ENCODE measurements at places on chromosomes 1 and 21.
A peak's percentile ranks its signal among the peaks of the same experiment; 100 is the strongest.

GRCh38 chr1:40435471-40435870 lies 14.8 kb upstream of the ZFP69B start:
- no peak for DNase-seq

GRCh38 chr1:204177133-204177532 lies 11.0 kb upstream of the REN start:
- peak; percentile 15 for DNase-seq

DNA sequence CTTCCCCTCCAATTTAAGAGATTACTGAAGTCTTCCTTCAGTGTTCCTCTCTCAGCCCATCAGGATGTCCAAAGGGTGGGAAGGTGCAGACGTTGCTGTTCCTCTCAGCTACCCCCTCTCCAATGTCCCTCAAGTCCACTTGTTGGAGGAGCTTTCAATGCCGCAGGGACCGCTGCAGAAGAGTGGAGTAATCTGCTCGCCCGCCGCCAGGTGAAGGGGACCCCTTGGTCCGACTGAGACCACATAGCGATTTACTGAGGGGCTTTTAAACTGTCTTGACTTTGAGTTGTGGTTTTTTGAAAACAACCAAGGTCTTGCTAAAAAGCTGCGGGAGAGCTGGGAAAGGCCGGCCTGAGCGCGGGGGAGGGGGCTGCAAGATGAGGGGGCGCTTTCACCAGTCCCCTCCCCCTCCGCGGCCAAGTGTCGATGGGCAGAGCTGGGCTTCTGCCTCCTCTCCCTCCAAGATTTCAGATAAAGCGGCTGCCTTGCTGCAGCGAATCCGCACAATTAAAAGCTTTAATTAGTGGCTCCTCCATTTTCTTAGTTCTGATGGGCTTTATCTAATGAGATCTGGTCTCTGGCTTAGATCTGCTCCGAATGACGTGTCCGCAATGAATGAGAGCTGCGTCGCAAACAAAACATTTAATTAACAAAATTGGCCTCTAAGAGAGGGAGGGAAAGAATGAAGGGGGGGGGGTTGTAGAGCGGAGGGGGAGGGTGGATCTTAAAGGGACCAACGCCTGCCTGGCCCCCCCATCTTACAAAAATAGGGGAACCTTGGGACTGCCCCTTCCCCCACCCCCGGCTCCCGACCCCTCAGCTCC lies 5.9 kb downstream of the LMO4 start:
- no peak for DNase-seq

GRCh38 chr1:59377350-59377904 lies 80.5 kb downstream of the FGGY start:
- no peak for DNase-seq

GRCh38 chr1:103171041-103171590 lies 62.8 kb upstream of the COL11A1 start:
- DNase-seq = no peak

DNA sequence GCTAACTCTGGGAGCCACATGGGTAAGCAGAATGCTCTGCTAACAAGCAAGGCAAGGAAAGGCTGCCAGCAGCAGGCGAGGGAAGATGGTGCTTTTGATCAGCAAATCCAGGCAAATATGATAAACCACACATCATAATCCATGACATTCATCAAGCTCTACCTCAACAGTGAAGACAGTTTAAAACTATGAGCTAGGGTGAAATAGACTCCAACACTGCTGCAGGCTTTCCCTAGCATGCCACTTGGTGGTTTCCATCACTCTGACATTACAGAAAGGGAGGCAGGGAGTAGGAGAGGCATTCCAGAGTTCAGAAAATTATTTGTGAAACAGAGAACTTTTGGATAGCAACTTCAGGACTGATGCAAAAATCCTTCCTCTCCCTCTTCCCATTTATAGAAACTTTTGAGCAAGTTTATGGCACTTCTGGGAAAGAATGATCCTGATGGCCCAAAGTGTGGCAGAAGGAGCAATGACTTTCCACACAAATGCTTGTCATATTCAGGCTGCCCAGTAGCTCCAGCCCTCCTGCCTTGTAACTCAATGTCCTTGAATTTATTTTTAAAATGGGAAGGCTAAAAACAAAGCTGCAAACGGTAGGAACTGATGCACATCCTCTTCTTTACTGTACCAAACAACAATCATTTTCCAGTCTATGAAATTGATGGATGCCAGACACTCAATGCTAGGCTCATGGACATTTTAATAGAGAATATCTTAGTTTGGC lies 70.8 kb downstream of the SMYD2 start:
- no peak for DNase-seq

GRCh38 chr1:15440357-15440756 lies 2.1 kb downstream of the CTRC start:
- DNase-seq = no peak

DNA sequence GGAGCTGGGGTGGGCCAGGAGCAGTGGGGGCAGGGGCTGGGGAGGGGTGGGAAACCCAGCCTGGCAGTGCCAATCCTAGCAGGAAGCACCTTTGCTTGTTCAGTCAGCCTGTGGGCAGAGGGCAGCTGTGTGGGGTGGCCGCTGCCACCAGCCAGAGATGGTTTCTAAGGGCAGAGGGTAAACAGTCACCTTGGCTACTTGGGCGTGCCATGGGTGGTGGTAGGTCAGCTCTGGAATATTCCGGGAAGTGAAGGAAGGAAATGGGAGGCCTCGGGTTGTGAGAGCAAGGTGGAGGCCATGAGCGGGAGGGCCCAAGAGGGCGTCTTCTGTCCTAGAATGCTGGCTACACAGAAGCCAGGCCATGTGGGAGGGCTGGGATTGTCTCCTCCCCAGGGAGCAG lies 20.7 kb upstream of the WNT4 start:
- DNase-seq = no peak

DNA sequence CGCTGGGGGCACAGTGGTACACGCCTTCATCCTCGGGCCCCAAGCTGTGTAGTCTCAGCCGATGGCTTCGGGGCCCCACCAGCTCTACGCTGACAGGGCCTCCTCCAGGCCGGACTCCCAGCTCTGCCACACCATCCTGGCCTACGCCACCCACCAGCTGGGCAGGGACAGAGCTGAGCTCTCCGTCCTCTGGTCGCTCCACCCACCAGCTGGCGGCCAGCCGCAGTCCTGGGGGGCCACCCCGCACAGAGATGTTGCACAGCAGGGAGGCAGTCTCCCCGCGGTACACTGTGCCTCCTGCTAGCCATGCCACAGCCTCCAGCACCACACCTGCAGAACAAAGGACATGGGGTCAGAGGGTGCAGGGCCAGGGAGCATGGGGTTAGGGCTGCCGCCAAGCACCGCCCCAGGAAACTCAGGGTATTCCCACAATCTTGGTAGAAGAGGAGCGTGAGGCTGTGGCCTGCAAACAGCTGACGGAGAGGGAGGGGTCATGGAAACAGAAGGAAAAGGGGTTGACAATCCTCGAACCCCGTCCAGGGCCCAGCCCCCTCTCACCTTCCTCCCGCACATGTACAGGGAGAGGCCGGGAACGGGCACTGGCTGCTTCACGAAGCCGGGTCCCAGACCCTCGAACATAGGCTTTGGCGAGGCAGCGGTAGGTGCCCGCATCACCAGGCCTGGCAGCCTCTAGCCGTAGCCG lies 5.9 kb downstream of the IGSF8 start:
- DNase-seq = no peak

Measured in suppressor macrophage treated with lipopolysaccharide for 4 hours (primary cell).